ENCODE measurements at places on chromosomes 4 and X. TPM values are rescaled to one million over a fixed set of nuclear protein-coding genes. Genes with fewer than 3 reads are reported as not detected.

Gene NPY2R
- not detected for total RNA-seq

Gene BCAP31
- total RNA-seq: 83.4 TPM

Gene NSUN7
- total RNA-seq: 0.73 TPM

Gene GBA3
- not detected for total RNA-seq
